Renal pelvis (tissue), 12 donors: ENCODE measurements at places on chromosomes 4 and X. TPM values are rescaled to one million over a fixed set of nuclear protein-coding genes. Genes with fewer than 3 reads are reported as not detected.

DNA sequence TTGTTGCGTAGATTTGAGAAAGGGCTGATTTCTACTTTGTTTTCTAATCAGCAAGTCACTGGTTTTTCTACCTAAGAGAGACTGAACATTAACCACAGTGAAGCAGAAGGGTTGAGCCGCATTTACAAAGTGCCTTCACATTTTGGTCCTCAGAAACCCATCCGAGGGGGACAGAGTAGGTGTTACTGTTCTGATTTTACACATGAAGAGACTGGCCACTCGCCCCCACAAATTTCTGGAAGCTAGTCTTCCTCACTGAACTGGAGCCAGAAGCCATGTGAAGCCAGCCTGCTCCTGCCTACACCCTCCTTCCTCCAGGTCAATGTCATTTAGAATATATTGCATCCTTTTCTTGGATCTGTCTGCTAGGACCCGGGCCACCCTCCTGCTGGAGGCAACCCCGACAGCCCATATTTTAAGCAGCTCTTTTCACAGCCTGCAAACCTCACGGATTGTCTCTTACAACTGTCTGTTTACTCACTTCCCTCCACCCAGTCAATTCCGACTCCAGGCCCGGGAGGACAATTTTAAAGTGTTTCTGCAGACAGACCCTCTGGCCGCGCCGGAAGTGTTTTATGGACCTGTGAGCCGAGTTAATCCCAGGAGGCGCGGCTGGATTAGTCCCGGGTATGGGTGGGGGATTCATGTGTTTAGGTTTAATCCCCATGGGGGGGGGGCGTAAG is 73.2 kb upstream of the BCOR start:
- DNase-seq = no peak

- DNase-seq = no peak
Observed at GRCh38 chr4:140038031-140038533, 115.9 kb downstream of the MAML3 start.

- no peak for DNase-seq
Observed at GRCh38 chr4:717601-718320, 12.1 kb downstream of the PCGF3 start.

- DNase-seq = no peak
Observed at GRCh38 chr4:48223633-48224295, 45.9 kb downstream of the TEC start.

DNA sequence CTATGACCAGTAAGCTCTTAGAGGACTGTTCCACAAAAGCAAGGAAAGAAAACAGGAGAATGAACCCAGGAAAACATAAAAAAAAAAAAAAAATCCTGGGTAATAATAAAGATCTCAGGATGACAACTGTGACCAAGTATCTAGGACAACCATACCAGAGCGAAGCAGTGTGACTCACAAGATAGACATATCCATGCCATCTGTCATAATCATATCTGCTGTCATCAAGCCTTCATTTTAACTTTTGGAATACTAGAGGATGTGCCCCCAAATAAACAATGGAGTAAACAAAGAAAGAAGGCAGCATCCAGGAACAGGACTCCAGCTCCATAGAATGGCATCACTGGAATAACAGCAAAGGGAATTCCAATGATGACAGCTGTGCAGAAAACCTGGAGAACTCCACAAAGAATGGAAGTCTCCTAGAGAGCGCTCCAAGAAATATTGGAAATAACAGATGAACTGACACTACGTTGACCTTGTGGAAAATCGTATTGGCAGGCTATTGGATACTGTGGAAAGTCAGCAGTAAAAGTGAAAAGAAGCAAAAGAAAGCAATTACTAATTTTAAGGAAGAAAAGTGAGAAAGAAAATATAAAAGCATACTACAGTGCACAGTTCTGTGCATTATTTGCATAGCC is 35.3 kb downstream of the HPGDS start:
- DNase-seq = no peak

DNA sequence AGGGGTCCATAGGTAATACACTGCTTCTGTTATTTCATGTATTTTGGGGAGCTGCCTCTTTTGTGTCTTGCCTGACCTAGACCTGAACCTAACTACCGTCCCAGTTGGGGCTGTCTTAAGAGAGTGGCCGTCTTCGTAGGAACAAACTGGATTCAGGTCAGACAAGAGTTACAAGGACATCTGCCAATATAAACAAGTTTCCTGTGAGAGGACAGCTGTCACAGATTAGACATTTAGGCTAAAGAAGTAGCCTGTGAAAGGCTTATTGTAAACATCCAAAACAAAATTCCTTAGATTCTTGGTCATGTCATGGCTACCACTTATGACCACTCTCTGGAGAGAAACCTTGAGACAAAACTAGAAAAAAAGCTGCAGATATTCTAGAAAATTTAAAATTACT is 797.6 kb upstream of the AADAT start:
- DNase-seq = no peak

GRCh38 chr4:71209161-71209560 is 129.7 kb upstream of the SLC4A4 start:
- DNase-seq = no peak

Gene STPG2
- 0.65 TPM for polyA plus RNA-seq

Gene TLL1
- polyA plus RNA-seq = 1.7 TPM

Gene UCHL1
- polyA plus RNA-seq = 105 TPM
